Fibroblast of villous mesenchyme (primary cell): ENCODE measurements at places on chromosomes 11 and 22. TPM values are rescaled to one million over a fixed set of nuclear protein-coding genes. Genes with fewer than 3 reads are reported as not detected.
A peak's percentile ranks its signal among the peaks of the same experiment; 100 is the strongest.

PGA5 gene
- total RNA-seq, result not detected in 2 replicates

DNA sequence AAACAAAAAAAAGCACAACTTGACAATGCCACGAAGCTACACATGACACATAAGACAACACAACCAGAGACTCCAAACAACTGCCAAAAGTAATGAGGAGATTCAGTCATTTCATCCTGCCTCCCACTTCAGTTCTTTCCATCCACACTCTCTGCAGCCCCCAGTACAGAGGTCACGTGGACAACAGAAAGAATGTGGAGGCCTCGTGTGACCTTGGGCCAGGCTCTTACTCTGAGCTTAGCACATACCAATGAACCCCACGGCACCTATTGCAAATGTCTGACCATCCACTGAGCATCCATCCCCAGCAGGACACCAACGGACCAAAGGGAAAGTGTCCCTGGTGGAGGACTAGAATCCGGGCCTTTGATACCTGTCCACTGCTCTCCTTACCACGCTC lies 12.5 kb downstream of the CBX7 start:
- DNase-seq, result no peak

DNA sequence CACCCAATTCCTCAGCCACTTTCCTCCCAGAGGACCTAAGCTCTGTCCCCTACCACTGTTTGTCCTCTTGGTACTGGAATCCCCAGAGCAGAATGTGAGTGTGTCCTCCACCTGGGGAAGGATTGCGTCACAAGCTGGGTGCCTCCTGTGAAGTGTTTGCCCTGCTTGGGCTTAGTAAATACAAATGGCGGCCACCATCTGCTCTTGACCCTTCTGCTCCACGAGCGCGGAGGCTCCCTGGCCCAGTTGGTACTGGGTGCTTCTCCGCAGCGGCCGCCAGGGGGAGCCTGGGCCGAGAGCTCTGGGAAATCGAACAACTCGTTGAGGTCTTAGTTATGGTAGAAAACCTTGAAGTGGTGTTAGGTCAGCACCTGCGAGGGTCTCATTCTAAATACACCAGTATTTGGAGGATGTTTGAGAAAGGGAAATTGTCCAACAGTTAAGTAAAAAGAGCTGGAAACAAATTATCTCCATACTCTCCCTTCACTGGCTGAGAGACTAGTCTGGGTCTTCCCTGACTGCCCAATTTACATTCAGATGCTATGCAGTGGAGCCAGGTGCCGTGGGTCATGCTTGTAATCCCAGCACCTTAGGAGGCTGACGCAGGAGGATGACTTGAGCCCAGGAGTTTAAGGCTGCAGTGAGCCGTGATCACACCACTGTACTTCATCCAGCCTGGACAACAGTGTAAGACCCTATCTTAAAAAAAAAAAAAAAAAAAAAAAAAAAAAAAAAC lies 74.6 kb upstream of the TEAD1 start:
- no peak for DNase-seq

- DNase-seq, result no peak
Measured at GRCh38 chr11:26983645-26984044, 10.3 kb upstream of the FIBIN start.

GRCh38 chr11:1390569-1391164 lies 933 bp downstream of the BRSK2 start:
- DNase-seq, result peak; percentile 9

DNA sequence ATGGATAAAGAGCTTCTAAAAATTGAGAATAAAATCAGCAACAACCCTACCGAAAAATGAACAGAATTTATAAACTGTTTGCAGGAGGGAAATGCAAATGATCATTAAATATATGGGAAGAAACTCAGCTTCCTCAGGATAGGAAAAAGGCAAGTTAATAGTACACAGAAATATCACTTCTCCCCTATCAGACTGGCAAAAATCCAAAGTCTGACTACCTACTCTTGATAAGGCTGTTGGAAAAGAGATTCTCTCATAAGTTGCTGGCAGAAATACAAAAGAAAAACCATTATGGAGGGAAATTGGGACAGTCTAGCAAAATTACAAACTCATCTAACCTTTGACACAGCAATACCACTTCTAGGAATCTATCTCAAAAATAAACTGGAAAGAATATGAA lies 100.9 kb upstream of the LDLRAD3 start:
- DNase-seq, result no peak

- DNase-seq, result peak; percentile 56
Measured at GRCh38 chr11:20158597-20159257, 1.5 kb downstream of the DBX1 start.

DNA sequence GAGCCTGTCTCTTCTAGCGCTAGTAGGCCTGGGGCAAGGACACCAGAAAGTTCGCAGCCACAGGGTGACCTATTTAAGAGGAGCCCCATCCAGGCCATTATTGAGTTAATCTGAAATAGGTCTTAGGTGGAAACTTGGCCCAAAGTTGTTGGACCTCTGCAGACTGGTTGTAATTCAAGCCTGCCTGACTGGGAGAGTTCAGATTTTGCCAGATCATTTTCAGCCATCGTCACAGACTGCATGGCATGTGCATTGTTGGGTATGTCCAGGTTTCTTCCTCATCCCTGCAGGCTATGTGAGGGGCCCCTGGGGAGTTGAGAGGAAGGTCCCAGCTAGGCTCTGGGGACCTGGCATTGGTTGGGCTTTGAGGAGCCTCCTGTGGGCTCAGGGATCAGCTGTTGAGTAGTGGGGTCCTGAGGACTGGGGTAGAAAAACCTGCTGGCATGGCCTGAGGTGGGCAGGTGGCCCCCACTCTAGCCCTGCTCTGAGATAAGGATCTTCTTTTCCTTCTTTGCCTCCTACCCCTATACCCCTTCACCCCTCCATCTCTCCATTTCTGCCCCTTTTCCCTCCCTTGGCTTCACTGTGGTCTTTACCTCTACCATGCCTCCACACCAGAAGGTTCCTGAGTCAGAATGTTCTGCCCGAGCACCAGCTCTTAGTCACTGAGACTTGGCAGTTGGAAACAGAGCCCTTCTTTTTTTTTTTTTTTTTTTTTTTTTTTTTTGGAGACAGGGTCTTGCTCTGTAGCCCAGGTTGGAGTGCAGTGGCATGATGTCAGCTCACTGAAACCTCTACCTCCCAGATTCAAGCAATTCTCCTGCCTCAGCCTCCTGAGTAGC lies 112.7 kb downstream of the MORC2 start:
- no peak for DNase-seq

DNA sequence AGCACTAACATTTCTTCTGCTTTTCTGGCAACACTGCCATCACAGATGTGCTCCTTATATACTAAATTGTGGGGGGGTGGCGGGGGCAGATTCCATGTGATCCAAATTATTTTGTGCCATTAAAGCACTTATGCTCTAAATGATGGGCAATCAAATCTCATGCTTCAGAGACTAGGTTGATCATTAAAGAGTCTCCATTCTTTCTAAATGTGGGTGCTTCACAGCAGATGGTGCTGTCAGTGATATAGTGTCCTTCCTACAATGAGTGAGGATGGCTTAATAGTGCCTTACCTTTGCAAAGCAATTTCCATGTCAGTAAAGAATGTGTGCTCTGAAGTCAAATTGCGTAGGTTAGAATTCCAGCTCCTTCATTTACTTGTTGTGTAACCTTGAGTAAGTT lies 589.8 kb downstream of the ETS1 start:
- DNase-seq, result no peak

DNA sequence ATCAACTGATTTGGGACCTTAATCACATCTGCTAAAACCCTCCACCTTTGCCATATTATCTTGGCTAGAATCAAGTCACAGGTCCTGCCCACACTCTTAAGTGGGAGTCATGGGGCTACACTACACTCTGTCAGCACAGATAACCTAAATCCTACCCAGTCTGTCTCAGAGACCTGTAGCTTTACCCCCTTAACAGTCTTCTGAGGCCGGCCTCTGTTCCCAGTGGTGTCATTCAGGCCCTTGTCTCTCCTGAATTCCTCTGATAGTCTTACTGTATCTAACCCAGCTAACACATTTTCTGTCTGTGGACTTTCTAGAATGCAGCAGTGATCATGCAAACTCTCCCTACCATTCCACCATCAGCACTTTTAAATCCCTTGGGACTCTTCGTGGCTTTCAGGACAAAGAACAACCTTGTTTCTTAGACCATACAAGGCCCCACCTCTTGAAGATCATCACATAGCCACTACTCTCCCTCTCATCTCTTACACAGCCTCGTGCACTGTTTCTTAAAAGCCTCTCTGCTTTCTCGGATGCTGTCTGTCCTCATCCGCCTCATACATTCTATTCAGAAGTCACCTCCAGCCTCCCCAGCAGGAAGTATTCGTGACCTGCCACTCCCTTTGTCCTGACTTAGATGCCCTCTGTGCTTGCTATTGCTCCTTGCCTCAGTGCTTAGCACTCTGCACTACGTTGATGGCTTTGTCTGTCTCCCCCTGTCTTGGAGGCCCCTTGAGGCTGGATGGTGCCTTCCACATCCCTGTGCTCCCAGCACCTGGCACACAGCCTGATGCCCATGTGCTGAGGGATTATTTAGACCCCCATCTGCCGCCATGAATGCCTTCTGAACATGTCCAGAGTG lies 57.9 kb downstream of the PANX1 start:
- no peak for DNase-seq

GRCh38 chr11:68743539-68743938 lies 7.8 kb downstream of the TESMIN start:
- no peak for DNase-seq

DNA sequence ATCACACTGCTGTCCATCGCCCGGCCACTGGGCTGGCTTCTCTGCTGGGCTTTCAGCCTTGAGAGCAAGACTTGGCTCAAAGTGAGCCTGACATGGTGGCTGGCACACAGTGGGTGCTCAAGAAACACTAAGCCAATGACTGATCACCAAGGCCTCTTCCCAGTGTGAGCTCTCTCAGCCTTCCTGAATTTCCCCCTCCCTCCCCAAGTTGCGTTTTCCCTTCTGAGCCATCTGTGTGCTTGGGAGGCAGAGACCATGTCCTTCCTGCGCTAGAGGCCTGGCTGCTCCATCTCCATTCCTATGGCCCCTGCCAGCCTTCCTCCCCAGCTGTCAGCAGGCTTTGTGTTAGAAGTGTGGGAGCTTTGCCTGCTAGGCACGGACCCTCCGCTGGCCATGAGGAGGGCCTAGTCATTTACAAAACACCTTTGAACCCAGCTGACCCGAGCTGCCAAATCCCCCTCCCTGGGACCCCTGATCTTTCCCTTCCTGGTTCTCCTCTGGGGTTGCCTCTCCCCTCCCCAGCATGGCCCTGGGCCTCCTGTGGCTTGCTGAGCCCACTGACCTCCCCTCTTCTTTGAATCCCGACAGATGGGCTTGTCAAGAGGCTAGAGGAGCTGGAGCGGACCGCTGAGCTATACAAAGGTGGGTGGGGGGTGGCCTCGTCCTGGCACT lies 13.2 kb downstream of the PICK1 start:
- no peak for DNase-seq

GRCh38 chr22:47123006-47123826 lies 360.8 kb downstream of the TBC1D22A start:
- DNase-seq, result no peak

CHRM1 gene
- total RNA-seq, result not detected in 2 replicates

GRCh38 chr11:44290208-44290607 lies 19.7 kb downstream of the ALX4 start:
- DNase-seq, result no peak

APOBEC3B gene
- total RNA-seq, result 2.2 and 3.2 TPM in 2 replicates

DNA sequence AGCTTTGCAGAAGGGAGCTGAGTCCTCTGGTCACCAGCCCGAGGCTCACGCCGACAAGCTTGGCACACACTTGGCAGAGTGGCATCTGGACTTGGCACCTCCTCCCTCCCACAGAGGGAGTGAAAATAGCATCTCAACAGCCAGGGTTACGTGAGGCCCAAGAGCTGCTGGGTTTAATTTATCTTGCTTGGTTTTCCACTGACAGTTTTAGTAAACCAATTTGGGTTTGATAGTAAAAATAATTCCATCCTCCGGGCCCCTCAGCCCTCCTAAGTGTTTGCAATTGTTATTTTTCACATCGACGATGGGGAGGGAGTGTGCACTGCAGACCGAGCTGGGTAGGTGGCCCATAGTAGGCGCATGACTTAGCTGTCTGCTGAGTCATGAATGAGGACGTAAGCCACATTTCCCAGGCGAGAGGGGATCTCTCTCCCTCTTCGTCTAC lies 107.6 kb upstream of the ASPHD2 start:
- peak; percentile 17 for DNase-seq

GRCh38 chr11:134689886-134690285 lies 277.8 kb upstream of the B3GAT1 start:
- no peak for DNase-seq

SEC14L2 gene
- total RNA-seq, result 9.5 and 12.2 TPM in 2 replicates

DNA sequence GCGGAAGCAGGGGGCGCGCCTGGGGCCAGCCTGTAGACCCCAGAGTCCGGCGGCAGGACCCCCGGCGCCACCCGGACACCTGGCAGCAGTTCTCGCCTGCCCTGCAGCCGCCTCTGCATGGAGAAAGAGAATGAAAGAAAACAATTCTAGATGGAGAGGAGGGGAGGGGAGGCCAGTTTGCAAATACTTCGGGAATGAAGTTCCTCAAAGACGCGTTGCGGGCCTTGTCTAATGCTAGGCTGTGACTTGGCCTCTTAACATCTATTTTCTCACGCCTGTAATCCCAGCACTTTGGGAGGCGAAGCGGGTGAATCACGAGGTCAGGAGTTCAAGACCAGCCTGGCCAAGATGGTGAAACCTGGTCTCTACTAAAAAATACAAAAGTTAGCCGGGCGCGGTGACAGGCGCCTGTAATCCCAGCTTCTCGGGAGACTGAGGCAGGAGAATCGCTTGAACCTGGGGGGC lies 2.1 kb upstream of the BARX2 start:
- peak; percentile 3 for DNase-seq

GRCh38 chr11:132093536-132094259 lies 723.3 kb downstream of the NTM start:
- DNase-seq, result no peak

DNA sequence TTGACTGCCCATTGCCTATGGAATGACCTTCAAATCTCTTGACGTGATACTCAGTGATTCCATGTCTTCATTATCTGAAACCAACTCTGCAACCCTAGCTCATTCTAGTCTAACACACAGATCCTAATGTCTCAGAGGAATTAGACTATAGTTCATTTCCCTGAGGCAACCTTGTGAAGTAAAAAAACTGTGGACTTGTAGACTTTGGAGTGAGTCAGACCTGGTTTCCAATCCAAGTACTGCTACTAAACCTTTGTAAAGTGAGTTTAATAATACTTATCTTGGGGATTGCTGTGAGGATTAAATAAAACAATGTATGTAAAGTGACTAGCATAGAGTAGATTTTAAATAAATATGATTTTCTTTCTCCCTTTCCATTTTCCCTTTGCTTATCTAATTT lies 226.1 kb downstream of the BLID start:
- DNase-seq, result peak; percentile 16

DNA sequence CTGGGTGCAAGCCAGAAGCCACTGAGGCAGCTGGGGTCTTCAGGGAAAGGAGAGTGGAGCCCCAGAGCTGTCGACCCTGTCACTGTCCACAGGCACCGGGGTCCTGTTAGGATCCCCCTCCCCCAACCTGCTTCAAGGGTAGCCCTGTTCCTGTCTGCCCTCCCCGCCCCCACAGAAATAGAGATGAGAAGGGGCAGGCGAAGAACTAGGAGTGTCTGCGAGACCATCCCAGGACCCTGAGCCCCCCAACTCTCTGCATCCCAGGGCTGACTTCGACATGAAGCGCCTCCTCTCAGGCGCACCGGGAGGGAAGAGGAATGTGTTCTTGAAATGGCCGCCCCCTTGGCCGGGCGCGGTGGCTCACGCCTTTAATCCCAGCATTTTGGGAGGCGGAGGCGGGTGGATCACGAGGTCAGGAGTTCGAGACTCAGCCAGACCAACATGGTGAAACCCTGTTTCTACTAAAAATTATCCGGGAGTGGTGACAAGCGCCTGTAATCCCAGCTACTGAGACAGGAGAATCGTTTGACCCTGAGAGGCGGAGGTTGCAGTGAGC lies 607 bp upstream of the ZNF70 start:
- no peak for DNase-seq
